ENCODE measurements at places on chromosomes 2 and 18.

DNA sequence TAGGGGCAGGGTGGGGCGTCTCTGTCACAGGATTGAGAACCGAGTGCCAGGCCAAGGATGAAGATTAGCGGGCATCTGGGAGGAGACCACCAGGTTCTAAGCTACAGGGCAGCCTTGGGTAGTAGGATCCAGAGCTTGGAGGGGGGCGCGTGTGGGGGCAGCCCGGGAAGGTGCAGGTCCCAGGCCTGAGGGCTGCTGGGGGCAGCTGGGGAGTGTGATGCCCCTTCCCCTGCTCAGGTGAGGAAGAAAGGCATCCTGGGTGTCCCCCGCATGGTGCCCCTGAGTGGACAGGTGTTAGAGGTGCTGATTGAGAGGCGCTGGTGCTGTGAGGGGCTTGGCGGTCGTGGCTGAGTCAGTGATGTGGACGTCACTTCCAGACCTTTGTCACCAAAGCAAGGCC lies 33.9 kb upstream of the MBP start:
- no peak for ATAC-seq

DNA sequence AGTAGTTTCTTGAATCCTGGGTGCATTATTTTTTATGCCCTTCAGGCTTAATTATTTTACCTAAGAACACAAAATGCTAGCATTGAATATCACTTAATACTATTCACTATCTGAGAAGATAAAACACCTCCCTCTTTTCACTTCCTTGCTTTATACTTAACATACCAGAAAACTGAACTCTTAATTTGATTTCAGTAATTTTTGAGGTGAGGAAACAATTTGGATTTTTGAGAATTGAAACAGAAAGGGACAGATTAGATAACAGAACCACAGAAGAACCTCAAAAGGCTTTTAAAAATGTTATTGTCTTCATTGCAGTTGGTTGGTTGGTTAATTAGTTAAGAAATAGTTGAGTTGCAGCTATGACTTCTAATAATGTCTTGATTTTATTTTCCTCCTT lies 69.5 kb downstream of the GPD2 start:
- ATAC-seq: no peak

- ATAC-seq: no peak
Observed at GRCh38 chr2:71071681-71072398, 3.4 kb downstream of the NAGK start.

DNA sequence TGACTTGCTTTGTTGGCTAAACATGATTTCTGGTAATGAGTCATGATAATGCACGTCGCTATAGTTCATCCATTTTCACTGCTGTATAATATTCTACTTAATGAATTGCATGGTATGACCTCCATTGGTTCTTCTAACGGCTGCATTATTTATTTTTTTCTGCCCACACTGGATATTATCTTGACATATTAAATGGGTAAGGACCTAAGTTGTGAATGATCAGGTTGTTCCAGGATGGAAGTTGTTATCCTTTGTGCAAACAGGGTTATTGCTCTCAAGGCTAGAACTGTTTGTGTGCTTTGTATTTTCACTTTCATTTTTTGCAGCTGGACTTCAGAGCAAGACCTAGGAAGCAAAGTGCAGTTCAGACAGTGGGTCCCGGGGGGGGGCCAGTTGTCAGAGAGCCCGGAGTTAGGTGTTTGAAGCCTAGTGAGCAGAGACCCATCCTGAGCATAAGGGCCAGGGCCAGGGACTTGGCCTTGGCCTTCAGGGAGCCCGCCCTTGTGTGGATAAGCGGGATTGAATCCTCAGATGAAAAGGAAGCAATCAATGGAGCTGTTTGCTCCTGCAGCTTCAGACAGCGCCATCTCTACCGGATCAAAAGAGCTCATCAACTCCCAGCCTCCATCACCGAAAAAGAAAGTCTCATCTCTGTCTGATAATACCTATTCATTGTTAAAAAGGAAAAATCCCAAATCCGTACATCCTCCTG lies 48.2 kb downstream of the AGAP1 start:
- ATAC-seq: no peak

- no peak for ATAC-seq
Observed at GRCh38 chr2:96538487-96539214, 2.1 kb downstream of the ARID5A start.

GRCh38 chr18:67621906-67622305 lies 105.4 kb upstream of the DSEL start:
- no peak for ATAC-seq

- no peak for ATAC-seq
Observed at GRCh38 chr2:64609227-64609941, 44.3 kb downstream of the SERTAD2 start.

DNA sequence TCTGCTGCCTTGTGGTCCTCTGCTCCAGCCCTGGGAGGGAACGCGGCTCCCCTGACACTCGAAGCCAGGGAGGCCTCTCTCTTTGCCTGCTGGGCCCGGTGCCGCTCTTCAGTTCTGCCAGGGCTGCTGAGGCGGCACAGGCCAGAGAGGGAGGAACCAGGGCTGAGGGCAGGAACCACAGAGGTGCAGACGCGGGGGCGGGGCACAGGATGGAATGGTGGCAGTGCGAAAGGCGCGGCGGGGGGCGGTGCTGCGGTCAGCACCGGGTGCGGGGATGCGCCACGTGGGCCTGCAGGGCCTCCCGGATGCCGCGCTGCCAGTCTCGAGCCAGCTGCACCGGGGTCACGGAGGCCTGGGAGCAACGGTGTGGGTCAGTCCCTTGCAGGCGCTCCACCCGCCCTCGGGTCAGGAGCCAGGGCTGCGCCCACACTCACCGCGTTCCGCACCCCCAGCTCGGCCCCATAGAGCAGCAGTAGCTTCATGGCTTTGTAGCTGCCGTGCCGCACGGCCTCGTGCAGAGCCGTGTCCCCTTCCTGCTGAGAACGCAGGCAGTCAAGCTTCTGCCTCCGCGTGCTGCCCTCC lies 4.4 kb downstream of the ANKRD23 start:
- no peak for ATAC-seq

Data from SK-N-SH treated with all-trans-retinoic acid at 6 μM for 48 hours (cell line).